ENCODE measurements at places on chromosomes 5 and 9. TPM values are rescaled to one million over a fixed set of nuclear protein-coding genes. Genes with fewer than 3 reads are reported as not detected.

PHF24 gene
- total RNA-seq = 0.54 TPM

DNA sequence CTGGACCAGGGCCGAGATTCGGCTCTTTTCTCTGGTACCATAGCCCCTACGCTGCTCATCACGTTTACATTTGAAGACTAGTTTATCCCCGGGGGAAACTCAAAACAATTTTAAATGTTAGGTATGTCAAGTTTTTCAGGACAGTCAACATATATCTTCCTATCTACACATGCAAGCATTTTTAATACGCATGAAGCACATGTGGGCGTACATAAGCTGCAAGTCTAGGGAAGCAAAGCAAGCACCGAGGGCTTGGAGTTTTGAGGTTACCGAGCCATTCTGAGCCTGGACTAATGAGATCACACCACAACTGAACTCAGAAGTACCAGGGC lies 154.4 kb downstream of the AUH start:
- DNase-seq = no peak

SPEF2 gene
- 1.8 TPM for total RNA-seq

FAXDC2 gene
- 4.7 TPM for total RNA-seq

DNA sequence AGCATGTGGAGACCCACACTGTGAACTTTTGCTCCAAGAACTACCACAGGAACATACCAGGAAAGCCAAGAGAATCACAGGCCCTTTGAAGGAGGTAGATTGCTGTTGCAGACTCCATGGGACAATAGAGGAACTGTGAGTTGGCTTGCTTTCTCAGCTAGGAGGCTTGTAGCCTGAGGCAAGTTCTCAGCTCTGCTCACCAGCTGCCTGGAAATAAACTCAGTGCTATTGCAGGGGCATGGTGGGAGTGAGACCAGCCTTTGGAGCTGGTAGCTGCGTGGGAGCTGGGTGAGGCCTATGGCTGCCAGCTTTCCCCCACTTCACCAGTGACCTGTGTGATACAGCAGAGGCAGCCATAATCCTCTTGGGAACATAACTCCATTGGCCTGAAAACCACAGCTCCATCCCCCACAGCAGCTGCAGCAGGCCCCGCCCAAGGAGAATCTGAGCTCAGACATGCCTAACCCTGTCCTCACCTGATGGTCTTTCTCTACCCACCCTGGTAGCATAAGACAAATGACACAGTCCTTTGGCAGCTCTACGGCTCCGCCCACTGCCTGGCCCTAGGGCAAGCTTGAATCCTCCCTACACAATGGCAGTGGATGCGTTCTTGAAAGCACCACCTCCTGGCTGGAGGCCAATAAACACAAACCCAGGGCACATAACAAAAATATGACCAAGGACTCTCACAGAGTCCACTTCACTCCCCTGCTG lies 389.5 kb downstream of the KIF4B start:
- peak; percentile 100 for DNase-seq

GRCh38 chr9:96189995-96190394 lies 112.0 kb downstream of the HSD17B3 start:
- no peak for DNase-seq

- DNase-seq = no peak
These were observed 10.8 kb downstream of the CDC37L1 start for GRCh38 chr9:4690144-4690543.

All from foreskin keratinocyte (primary cell).